Stimulated activated CD8-positive, alpha-beta memory T cell treated with anti-CD3 and anti-CD28 coated beads, Interleukin-4, amount 100 ng/mL, for 4 hours (primary cell): ENCODE measurements at places on chromosomes 12 and 14.

GRCh38 chr14:57533214-57533613 is 39.6 kb upstream of the CCDC198 start:
- DNase-seq = no peak

GRCh38 chr14:50666772-50667683 is 1.1 kb downstream of the SAV1 start:
- peak; percentile 0 for DNase-seq

GRCh38 chr12:41552588-41552987 is 364.5 kb downstream of the PDZRN4 start:
- DNase-seq = no peak

- DNase-seq = no peak
These were observed 139.9 kb downstream of the GRIP1 start for GRCh38 chr12:66538970-66539369.

- no peak for DNase-seq
These were observed 31.9 kb downstream of the CEP83 start for GRCh38 chr12:94427501-94428381.

GRCh38 chr12:115412831-115413230 is 728.9 kb upstream of the TBX3 start:
- DNase-seq = no peak

GRCh38 chr14:64937821-64938193 is 4.7 kb downstream of the GPX2 start:
- no peak for DNase-seq

GRCh38 chr14:102097441-102098135 is 10.7 kb upstream of the HSP90AA1 start:
- no peak for DNase-seq

- DNase-seq = no peak
These were observed 39.0 kb upstream of the HDAC7 start for GRCh38 chr12:47858511-47859266.

DNA sequence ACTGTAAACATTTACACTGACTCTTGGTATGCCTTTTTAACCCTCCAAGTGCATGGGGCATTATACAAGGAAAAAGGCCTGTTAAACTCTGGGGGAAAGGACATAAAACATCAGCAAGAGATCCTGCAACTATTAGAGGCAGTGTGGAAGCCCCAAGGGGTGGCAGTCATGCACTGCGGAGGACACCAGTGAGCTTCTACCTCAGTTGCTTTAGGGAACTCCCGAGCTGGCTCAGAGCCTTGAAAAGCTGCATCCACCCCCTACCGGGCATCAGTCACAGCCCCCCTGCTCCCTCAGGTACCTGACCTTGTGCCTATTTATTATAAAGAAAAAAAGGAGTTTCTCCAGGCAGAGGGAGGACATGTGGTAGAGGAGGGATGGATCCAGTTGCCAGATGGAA is 695.6 kb upstream of the LMO3 start:
- DNase-seq = no peak

DNA sequence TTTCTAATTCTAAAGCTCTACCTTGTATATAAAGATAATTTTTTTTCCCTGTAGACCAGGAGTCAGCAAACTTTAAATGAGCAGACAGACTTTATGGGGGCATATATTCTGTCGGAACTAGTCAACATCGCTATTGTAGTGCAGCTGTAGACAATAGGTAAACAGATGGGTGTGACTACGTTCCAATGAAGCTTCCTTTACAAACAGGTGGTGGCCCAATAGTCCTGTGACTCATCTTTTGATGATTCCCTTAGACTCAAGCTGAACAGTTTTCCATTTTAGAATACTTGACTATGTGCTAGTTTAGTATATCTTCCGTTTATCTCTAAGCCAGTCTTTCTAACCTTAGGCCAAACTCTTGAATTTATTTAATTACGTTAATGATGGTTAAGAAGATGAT is 16.3 kb downstream of the MUCL1 start:
- DNase-seq = no peak

GRCh38 chr14:61033855-61034254 is 52.8 kb downstream of the SLC38A6 start:
- DNase-seq = no peak

- DNase-seq = no peak
These were observed 1.3 kb upstream of the TMEM233 start for GRCh38 chr12:119592232-119592631.

DNA sequence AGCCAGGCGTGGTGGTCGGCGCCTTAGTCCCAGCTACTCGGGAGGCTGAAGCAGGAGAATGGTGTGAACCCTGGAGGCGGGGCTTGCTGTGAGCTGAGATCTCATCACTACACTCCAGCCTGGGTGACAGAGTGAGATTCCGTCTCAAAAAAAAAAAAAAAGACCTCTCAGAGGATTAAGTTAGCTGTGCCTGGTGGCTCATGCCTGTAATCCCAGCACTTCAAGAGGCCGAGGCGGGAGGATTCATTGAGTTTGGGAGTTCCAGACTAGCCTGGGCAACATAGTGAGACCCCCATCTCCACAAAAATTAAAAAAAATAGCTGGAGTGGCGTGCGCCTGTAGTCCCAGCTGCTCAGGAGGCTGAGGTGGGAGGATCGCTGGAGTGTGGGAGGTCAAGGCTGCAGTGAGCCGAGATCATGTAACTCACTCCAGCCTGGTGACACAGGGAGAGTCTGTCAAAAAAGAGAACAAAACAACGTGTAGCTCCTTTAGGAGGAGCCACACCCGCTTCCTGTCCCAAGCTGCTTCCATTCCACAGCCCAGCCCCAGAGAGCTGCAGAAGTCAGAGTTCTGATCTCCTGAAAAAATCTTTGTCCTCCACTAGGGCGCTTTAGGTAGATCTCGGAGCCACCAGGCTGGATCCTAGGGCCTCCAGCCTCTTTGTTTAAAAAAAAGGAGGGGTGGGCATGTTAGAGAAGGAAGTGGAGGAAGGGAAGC is 11.5 kb upstream of the ULK1 start:
- no peak for DNase-seq

DNA sequence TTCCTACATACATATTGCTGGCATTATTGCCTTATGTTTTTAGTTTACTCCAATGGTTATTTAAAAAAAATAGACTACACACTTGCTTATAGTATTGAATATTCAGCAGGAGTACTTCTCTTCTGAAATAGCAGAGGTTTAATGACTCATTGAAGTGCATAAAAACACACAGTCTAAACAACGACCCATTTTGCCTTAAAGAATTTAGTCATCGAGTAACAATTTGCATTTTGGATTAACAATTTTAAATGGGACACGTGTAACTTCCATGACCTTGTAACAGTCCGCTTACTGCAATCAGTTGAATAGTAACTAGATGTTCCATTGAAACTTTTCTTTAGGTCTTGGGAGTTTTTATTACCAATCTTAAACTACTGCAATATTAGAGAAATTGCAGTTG is 9.0 kb downstream of the TRHDE start:
- no peak for DNase-seq

GRCh38 chr12:99079811-99080210 is 434.7 kb downstream of the APAF1 start:
- DNase-seq = no peak

DNA sequence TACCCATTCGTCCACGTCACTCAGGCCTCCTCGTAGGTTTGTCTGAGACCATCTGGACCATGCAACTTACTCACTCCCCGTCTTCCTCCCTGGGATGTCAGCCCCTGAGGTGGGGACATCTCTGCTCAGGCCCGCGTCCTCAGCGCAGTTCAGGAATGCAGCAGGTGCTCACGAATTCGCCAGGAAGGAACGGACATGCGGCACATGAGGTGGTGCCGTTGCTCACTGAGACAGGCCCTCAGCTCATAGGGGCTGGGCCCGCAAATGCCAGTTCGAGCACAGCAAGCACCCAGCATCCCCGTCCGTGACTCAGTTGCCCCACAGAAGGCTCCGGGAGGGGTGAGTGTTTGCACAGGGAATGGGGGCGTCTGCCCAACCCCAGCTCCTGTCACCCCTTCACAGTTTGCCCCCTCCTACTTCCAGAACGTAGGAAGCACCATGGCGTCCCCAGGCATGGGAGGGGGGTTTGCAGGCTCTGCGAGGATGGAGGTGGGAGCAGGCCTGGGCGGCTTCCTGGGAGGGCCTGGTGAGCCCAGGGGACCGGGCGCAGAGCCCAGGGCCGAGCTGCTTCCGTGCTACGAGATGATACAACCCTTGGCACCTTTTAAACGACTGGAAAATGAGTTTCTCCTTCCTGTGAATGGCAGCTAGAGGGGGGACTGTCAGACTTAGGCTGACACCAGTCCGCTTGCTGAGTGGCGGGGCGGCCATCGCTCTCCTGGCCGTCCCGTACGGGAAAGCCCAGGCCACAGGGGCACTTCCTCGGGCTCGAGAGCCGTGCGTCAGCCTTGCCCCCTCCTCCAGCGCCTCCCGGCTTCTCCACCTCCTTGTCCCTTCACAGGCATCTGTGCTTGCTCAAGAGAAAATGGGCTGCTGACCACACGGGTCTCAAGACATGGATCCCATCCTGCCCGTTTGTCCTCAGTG is 6.9 kb downstream of the GALNT9 start:
- DNase-seq = no peak

- no peak for DNase-seq
These were observed 303.9 kb downstream of the CACNA1C start for GRCh38 chr12:2356601-2357125.

GRCh38 chr12:111313833-111314259 is 55.0 kb downstream of the PHETA1 start:
- DNase-seq = peak; percentile 51

DNA sequence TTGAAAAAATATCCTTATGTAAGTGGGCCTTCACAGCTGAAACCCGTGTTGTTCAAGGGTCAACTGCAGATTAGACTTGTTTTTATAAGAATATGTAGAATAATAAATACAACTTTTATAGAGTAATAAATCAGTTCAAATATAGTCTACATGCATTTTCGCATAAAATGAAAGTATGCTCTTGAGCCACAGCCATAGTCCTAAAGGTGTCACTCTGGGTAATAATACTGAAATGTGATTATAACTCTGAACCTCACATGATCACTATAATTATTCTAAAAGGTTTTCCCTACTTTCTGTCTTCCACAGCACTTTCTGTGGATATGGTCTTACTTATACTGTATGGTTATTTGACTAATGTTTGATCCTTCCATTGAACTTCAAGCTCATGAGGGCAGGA is 185.8 kb downstream of the SLC6A15 start:
- DNase-seq = no peak

DNA sequence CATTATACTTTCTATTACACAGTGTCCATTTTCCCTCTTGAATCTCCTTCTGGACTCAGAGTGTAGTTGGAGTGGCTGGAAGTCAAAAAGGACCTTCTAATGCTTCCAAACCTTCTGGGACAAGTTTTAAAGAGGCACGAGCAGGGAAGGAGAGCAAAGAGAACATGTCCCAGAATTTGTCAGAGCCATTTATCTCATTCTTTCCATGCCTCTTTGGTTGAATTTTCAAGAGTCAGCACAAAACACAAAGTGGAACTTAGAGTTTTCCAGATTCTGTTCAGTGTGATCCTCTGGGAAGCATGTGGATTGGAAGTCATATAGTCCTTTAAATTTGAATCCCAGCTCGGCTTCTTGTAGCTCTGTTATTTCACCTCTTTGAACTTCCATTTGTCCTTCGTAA is 138.2 kb upstream of the PWP1 start:
- DNase-seq = no peak

- no peak for DNase-seq
These were observed 10.8 kb downstream of the TMEM179 start for GRCh38 chr14:104593710-104594136.

- no peak for DNase-seq
These were observed 70.6 kb downstream of the KCNK10 start for GRCh38 chr14:88252498-88252897.

- DNase-seq = no peak
These were observed 295.6 kb upstream of the FLRT2 start for GRCh38 chr14:85234156-85235025.

- DNase-seq = no peak
These were observed 61.8 kb downstream of the PIK3C2G start for GRCh38 chr12:18323159-18323558.

GRCh38 chr14:103273145-103273744 is 60.8 kb upstream of the EIF5 start:
- no peak for DNase-seq

GRCh38 chr12:131885543-131886057 is 8.8 kb upstream of the ULK1 start:
- DNase-seq = no peak

DNA sequence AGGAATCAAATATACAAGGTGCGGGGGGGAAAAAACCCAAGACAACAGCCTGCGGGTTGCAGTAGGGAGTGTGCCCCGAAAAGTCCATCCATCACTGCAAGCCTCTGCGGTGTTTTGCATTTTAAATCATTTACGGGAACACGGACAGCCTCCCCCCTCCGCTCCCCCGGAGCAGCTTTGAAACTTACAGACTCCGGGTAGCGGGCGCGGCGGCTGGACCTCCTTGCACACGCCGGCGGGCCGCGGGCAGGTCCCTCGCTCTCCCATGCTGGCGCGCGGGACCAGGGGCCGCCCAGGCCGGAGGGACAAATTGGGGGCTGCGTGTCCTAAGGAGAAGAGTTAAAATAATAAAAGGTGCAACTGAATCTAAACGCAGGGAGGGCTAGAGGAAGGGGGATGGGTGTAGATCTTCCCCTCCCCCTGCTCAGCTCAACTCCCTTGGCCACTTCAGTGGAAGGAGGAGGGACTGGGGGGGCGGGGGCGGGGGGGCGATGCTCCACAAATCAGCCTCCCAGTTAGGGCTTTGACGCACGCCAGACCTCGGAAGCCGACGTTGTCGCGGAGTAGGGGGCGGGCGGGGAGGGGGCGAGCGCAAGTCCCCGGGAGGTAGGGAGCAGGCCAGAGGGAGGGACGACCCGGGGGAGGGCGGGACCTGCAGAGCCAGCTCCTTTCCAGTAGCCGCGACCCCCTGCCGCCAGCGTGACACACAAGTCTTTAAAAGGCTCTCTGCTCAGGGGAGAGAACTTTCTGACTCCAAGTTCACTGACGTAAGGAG is at the start of gene KCNJ8:
KCNJ8 (minus strand) TSS at position 349 of the 775 bp plus-strand sequence. CDS start 1,090 bp downstream, outside the sequence.
- no peak for DNase-seq

DNA sequence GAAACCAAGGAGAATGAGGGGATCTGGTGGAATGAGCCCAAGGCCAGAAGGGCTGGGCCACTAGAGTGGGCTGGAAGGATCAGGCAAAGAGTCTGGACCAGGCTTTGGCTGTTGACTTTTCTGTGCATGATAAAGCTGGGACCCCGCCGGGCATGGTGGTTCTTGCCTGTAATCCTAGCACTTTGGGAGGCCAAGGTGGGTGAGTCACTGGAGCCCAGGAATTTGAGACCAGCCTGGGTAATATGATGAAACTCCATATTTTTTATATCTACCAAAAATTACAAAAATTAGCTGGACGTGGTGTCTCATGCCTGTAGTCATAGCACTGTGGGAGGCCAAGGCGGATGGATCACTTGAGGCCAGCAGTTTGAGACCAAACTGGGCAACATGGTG is 393 bp upstream of the KLHL33 start:
- no peak for DNase-seq

- DNase-seq = no peak
These were observed 846 bp downstream of the BRMS1L start for GRCh38 chr14:35826952-35827416.

- DNase-seq = no peak
These were observed 32.3 kb downstream of the DRAM1 start for GRCh38 chr12:101909646-101910045.

- no peak for DNase-seq
These were observed 11.5 kb upstream of the CABP1 start for GRCh38 chr12:120628919-120629318.

GRCh38 chr14:54840798-54841197 is 61.8 kb downstream of the GCH1 start:
- no peak for DNase-seq

- no peak for DNase-seq
These were observed 399.8 kb upstream of the SOX5 start for GRCh38 chr12:24349051-24349799.
